KBM-7 (cell line): ENCODE measurements at places on chromosomes 11 and 22.

DNA sequence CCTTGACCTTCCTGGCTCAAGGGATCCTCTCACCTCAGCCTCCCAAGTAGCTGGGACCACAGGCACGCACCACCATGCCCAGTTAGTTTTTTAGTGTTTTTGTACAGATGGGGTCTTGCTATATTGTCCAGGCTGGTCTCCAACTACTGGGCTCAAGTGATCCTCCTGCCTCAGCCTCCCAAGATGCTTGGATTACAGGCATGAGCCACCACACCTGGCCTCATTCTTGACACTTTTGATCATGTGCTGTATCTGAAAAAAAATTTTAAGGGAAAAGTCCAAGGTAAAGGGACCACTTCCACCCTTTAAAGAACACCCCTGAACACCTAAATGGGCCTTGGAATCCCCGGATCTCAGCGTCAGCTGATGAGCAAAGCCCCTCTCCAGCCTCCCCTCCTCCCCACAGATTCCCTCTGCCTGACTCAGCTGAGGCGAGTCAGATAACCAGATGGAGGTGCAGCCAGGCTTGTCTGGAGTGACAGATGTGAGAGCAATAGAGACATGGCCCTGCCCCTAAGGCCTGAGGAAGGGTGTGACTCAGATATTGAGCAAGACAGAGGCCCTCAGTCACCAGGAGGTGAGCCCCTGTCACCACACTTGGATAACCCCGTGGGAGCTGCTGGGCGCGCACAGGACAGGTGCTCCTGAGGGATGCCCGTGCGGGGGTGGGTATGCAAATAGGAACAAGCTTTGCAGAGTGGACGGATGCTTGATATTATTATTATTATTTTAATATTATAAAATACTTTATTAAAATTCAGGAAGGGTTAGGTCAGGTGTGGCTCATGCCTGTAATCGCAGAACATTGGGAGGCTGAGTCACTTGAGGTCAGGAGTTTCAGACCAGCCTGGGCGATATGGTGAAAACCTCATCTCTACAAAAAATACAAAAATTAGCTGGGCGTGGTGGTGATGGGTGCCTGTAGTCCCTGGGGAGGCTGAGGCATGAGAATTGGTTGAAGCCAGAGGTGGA lies 5.0 kb upstream of the CCDC88B start:
- peak; percentile 91 for DNase-seq

DNA sequence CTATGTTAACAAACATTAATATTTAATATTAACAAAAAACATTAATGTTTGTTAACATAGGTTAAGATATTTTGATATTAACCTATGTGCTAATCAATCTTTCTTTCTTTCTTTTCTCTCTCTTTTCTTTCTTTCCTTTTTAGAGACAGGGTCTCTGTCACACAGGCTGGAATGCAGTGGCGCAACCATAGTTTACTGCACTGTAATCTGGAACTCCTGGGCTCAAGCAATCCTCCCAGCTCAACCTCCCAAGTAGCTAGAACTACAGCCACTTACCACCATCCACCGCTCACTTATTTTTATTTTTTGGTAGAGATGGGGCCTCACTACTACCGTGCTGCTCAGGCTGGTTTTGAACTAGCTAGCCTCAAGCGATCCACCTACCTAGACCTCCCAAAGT lies 13.2 kb downstream of the SIK3 start:
- no peak for DNase-seq

GRCh38 chr11:70866834-70867233 lies 385.5 kb downstream of the SHANK2 start:
- DNase-seq = no peak

DNA sequence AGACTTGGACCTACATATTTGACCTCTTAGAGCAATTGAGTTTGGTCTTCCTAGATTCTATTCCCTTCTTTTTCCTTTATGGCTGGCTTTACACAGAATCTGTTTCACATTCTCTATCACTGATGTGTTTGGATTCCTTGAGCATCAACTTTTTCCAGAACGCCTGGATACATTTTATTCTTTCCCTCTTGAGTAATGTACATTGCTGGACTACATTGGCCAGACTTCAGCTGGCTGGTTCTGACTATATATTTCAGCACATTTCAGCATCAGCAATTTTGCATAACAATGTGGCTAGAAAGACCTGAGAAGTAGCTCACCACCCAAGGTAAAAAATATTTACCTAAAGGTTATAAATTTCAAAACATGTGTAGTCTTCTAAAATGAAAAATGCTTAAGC lies 2198.2 kb upstream of the RAG2 start:
- DNase-seq = no peak

DNA sequence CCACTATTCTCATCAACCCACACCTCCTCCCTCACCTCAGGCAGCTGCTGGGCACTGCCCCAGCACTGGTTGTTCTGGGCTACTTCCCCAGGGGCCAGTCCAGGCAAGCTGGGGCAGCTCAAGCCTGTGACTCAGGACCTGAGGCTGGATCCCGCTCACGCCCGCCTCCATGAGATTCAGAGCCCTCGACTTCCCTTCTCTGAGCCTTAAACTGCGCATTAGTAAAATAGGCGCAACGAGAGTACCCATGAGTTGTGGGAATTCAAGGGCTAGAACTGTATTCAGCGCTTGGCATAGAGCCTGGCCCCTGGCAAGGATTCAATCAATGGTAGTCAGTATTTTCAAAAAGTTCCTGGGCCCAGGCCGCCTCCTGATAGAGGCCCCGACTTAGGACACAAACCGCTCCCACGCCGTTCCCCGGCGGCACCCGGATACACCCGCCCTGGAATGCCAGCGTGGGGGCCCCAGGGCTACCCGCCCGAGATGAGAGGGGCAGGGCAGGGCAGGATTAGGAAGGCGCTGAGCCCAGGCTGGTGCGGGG lies 723 bp upstream of the CD82 start:
- DNase-seq = no peak

- no peak for DNase-seq
Observed at GRCh38 chr11:71330349-71330748, 78.0 kb upstream of the SHANK2 start.

DNA sequence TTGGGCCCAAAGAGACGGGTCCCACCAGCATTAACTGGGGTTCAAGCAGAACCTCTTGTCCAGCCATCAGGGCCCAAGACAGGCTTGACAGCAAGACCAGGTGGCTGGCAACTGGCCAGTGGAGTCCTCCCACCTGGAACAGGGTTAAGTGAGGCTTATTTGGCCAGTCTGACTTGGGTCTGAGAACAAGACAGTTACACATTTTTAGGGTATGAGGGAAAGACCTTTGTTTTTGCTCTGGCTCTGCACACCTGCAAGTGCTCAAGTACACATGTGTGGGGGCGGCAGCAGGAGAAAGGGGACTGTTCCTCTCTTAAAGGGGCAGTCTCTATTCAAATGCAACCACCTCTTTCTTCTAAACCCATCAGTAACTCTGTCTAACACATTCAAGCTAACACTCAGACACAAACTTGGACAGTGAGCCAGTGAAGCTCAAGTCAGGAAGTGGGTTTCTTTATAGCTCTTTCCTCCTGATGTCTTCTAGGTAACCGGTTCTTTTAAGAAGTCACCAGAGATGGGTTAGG lies 116.2 kb downstream of the ETS1 start:
- DNase-seq = no peak

- no peak for DNase-seq
Observed at GRCh38 chr11:31437742-31438435, 68.2 kb downstream of the DNAJC24 start.

DNA sequence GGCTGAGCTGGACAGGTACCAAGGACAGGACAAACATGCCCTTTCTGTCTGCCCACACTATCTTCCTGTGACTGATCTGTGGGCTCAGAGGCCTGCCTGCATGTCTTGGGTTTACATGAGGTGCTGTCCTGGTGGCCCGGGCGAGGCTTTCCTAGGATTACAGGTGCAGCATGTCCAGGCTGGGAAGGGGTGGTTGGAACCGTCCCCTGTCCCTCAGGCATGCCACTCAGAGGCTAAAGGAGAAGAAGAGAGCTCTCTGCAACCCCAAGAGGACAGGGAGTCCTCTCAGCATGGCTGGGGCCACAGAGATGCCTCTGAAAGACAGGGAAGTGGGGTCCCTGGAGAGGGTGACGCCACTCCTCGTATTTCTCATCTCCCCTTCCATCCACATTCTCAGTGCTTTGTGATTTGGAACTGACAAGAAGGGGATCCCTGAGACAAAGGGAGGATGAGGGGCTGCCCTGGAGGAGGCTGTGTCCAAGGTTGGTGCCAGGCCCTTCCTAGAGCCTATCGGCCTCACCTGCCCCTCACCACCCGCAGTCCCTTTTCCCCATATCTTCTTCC lies 64.6 kb upstream of the LMO1 start:
- DNase-seq = no peak

GRCh38 chr11:133266986-133267385 lies 265.3 kb downstream of the OPCML start:
- DNase-seq = no peak

GRCh38 chr22:44486538-44486937 lies 11.5 kb downstream of the RTL6 start:
- DNase-seq = no peak

- DNase-seq = no peak
Observed at GRCh38 chr11:25860677-25861450, 471.1 kb upstream of the ANO3 start.

DNA sequence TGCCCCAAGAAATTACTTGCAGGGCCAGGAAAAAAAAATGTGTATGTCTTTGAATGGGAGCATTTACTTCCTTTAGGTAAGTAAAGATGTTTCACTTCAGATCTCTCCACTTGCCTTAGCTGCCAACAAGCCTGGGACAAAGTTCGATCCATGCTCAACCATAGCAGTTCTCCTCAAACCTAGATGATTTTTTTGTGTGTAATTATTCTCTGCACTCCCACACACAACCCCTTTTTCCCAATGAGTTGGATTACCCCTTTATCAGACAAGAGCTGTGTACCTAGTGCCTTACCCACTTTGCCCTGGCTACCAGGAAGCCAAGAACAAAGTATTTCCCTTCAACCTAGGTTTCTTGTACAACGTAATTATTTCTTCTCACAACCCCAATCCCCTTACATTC lies 35.6 kb downstream of the TPBGL start:
- DNase-seq = no peak

GRCh38 chr11:88320149-88320559 lies 17.4 kb downstream of the CTSC start:
- DNase-seq = no peak

GRCh38 chr11:124115782-124116616 lies 749 bp downstream of the VWA5A start:
- no peak for DNase-seq

GRCh38 chr11:7548659-7549274 lies 35.0 kb downstream of the PPFIBP2 start:
- peak; percentile 26 for DNase-seq

- no peak for DNase-seq
Observed at GRCh38 chr11:35998634-35999033, 54.8 kb downstream of the LDLRAD3 start.
